ENCODE measurements at places on chromosomes 4 and X.

- DNase-seq: no peak
These were observed 3.7 kb downstream of the ADGRG4 start for GRCh38 chrX:136304493-136304892.

GRCh38 chrX:136228839-136229207 is 22.4 kb downstream of the MAP7D3 start:
- no peak for DNase-seq

- DNase-seq: no peak
These were observed 72.6 kb upstream of the SLC4A4 start for GRCh38 chr4:71266090-71266794.

GRCh38 chr4:137641544-137641943 is 109.2 kb upstream of the PCDH18 start:
- no peak for DNase-seq

DNA sequence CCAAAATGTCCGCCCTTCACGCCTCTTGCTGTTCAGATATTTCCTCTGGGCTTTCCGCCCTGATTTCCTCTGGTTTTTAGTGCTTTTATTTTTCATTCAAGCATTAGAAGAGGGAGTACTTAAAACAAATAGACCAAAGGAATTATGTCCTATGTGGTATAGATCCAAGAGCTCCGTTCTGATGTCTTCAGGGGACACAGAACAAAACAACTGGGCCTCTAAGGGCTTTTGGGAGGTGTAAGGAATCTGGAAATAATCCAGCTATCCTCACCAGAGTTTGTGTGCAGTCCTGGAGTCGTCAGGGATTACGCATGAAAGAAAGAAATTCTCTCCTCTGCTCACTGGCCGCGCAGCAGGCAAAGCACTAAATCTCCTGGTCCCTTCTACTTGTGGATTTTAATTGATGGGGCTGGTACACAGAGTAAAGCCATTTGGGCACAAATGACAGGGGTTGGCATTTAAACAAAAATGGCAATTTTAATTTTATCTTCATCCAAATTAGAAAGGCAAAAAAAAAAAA is 999.2 kb downstream of the ADGRL3 start:
- no peak for DNase-seq
